ENCODE measurements at places on chromosomes 3 and 15. TPM values are rescaled to one million over a fixed set of nuclear protein-coding genes. Genes with fewer than 3 reads are reported as not detected.

EOMES gene
- not detected for total RNA-seq

GNL3 gene
- 111 TPM for total RNA-seq

TRMT10C gene
- total RNA-seq = 25.0 TPM

- no peak for DNase-seq
Measured at GRCh38 chr3:154496978-154497377, 67.0 kb upstream of the GPR149 start.

GRCh38 chr3:28077572-28077971 lies 163.8 kb upstream of the CMC1 start:
- DNase-seq = no peak

GJD2 gene
- total RNA-seq = not detected

GRCh38 chr3:121592856-121593702 lies at the start of gene FBXO40:
FBXO40 (plus strand) TSS chr3:121593379; CDS start chr3:121620576, 27,197 bp downstream.
- no peak for DNase-seq

GRCh38 chr15:59996298-59997041 lies 7.6 kb upstream of the FOXB1 start:
- peak; percentile 21 for DNase-seq

LAMB2 gene
- 450 TPM for total RNA-seq

DNA sequence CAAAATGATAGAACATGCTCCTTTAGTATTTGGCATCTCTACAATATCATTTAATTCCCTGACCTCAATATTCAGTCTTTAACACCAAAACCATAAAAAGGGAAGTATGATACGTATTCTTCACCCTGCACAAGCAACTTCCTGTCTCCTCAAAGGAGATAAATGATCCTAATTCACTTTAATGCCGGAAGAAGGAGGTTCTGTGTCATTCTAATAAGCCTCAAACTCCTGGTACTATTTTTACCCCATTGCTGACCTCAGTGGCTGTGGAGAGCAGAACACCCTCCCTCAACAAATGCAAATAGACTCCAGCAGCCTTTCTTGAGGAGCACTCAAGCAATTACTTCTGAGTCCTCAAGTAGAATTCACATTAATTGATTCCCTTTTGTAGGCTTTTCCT lies 173.3 kb downstream of the TMEM108 start:
- DNase-seq = no peak

GRM2 gene
- total RNA-seq = not detected

ATG3 gene
- 67.2 TPM for total RNA-seq

- no peak for DNase-seq
Measured at GRCh38 chr15:93656041-93656440, 567.0 kb upstream of the RGMA start.

STRIT1 gene
- total RNA-seq = not detected

GRCh38 chr3:16373341-16373946 lies 108.4 kb downstream of the OXNAD1 start:
- DNase-seq = no peak

GRCh38 chr3:23856286-23856685 lies 50.5 kb downstream of the UBE2E1 start:
- no peak for DNase-seq

- DNase-seq = peak; percentile 63
Measured at GRCh38 chr3:127632035-127632820, 3.2 kb downstream of the PODXL2 start.

- DNase-seq = peak; percentile 59
Measured at GRCh38 chr15:38520035-38520434, 44.6 kb downstream of the RASGRP1 start.

GBE1 gene
- 184 TPM for total RNA-seq

DNA sequence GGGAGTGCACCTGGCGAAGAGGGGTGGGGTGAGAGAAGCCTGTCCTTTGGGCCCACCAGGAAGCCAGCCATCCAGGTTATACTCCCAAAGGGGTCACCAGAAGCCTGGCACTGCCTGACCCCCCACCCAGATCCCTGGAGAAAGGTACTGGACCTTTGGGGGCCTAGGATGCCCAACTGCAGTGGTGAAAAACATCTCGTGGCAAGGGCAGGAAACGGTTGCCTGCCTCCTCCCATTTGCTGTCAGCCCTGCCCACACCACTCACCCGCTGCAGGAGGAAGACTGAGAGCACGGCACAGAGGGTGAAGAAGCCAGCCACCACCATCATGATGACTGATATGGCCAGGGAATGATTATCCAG lies 2.2 kb upstream of the ULK3 start:
- no peak for DNase-seq

GRCh38 chr15:73621286-73621826 lies 11.8 kb downstream of the NPTN start:
- DNase-seq = no peak

HIGD2B gene
- total RNA-seq = not detected

OR4M2 gene
- not detected for total RNA-seq

DNA sequence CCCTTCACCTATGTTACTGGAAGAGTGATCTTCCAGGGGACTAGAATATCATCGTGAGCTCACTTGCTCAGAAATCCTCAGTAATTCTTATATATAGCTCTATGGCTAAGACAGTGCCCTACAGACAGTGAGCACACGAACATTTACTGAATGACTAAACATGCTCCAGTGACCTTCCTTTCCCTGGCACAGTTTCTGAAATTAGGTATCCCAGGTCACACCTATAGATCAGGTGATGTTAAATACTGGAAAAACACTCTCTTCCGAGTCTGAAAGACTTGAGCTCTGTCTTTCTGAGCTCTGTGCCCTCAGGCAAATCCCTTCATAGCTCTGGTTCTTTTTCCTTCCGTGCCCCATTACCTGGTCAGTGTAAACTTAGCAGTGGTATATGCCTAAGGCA lies 239.4 kb upstream of the LRIG1 start:
- DNase-seq = no peak

AP2M1 gene
- 375 TPM for total RNA-seq

DNA sequence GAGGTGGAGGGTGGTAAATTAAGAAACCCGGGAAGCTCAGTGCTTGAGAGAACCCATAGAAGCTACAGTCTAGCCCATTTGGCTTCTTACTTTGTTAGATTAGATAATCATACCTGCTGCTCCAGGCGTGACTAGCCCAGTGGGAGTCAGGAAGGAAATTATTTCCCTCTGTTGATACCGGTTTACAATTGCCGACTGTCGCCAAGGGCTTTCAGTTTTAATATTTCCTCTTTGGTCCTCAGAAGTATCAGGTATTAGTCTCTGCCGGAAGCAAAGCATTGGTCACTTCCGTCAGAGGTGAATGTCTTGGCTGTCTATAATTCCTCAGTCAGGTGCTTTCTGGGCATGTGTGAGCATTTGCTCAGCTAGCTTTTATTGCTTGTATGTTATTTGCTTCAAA lies 75.2 kb downstream of the LPP start:
- no peak for DNase-seq

STRC gene
- under 0.01 TPM for total RNA-seq

GRCh38 chr15:55661428-55661827 lies 73.3 kb upstream of the PYGO1 start:
- no peak for DNase-seq

P4HTM gene
- total RNA-seq = 31.8 TPM

- peak; percentile 42 for DNase-seq
Measured at GRCh38 chr3:193805448-193805847, 212.4 kb downstream of the OPA1 start.

DNA sequence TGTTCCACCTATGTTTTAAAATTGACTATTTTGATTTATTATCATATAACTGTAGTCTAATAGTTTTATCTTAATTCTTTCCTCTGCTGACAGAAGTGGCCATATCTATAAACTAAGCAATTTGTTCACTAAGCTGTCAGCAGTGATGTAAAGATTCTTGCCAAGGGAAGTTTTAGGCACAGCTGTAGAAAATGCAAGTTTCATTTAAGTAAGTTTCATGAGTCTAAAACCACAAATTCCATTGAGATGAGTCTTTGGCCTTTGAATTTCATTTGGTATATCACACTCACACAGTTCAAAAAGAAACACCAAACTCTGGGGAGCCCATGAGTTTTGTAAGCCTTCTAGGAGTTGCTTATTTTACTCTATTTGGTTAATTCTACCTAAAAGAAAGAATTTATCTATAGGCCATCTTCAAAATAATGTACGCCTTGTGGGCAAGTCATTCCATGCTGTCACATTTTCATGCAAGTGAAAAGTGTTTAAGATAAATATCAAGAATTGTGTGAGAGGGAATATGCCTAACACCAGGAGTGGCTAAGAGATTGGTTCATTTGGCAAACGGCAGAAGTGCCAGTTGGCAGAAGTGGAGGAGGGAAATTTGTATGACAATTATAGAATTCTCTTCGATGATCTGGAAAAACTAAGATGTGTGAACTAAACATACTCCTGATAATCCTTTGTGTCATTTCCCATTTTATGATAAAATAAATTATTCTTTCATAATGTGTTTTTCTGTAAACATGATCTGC lies 292.9 kb downstream of the ZIC4 start:
- DNase-seq = no peak

DNA sequence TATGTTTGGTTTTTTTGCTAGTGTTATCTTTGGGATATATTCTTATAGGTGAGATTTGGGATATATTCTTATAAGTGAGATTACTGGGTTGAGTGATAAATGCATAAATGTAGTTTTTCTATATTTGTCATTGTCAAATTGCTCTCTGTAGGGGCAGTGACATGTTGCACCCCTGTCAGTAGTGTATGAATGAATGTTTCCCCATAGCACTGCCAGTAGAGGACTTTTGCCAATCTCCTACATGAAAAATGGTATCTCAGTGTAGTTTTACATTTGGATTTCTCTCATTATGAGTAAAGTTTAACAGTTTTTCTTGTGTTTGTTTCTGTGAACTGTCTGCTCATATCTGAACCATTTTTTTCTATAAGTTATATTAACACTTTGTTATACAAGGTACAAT lies 13.6 kb downstream of the U2SURP start:
- no peak for DNase-seq

RCN2 gene
- total RNA-seq = 54.8 TPM

- DNase-seq = no peak
Measured at GRCh38 chr15:72009222-72009621, 108.7 kb downstream of the MYO9A start.

FGF12 gene
- not detected for total RNA-seq

HAUS2 gene
- total RNA-seq = 18.5 TPM

DNA sequence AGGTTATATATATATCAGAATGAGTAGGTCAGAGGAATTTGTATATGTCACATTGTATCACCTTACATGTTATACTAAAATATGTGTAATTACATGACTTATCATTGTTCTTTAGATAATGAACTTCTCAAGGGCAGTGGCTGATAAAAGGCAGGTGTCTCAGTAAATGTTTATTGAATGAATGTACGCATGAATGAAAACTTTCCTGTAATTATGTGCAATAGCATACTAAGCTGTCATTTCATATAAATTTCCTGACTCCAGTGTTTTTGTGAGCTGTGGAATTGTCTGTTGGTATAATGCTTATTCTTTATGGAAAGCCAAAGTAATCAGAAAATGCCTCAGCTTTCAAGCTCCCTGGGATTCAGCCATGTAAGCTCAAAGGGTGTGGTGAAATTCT lies 4.2 kb downstream of the TBC1D23 start:
- no peak for DNase-seq

DNA sequence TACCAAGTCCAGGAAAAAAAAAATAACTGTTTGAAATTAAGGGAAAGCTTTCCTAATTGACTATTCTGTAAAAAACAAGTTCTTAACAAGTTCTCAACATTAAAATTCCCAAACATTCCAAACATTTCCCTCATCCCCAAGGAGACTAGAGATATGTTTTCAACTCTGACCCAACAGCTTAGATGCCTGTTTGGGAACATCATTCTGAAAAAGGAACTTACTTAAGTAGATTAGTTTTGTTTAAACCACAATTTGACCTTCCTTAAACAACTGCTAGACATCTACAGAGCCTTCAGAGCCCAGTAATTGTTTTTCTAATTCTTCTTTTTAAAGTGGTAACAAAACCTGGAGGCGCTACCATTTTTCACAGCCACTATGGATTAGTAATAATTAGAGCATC lies 12.8 kb downstream of the UBR1 start:
- no peak for DNase-seq

- no peak for DNase-seq
Measured at GRCh38 chr3:133754455-133754854, 8.3 kb downstream of the TF start.

DNA sequence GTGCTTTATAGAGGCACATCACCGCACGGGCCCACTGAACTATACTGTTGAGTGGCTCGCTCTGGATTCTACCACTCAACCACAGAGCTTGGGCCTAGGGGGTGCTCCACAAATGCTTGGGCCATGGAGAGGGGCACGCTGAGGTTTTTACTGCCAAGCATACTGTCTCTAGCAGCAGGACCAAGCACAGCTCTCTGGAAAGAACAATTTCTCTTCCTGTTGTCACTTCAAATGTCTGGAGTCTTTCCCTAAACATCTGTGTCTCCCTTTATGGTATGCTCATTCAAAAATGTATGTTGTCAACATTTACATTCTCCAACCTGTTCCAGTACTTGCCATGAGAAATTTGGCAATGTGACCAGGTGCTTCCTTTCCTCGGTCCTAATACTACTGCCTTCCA lies 114.7 kb upstream of the TPM1 start:
- no peak for DNase-seq

DNA sequence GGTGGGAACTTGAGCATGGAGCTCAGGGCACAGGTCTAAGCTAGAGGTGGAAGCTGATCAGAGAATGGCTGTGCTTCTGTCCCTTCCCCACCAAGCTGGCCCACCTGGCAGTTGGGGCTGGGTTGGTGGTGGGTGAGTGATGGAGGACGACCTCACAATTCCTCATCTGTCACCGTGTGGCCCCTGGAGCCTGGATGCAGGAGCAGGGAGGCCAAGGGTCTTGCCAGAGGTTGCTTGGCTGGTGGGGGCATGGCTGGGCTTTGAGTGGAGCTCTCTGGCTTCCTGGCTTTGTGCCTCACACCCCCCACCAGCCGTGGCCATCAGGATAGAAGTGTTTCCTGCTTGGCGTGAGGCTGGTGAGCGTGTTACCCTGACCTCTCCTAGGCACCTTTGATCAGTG lies 36.0 kb downstream of the FBLN2 start:
- peak; percentile 62 for DNase-seq

LRRC3B gene
- not detected for total RNA-seq

NDUFB4 gene
- 40.7 TPM for total RNA-seq

GRCh38 chr3:43062040-43062563 lies 43.8 kb downstream of the POMGNT2 start:
- no peak for DNase-seq

GRCh38 chr3:44330444-44330843 lies 8.1 kb upstream of the TCAIM start:
- DNase-seq = peak; percentile 38

- DNase-seq = peak; percentile 89
Measured at GRCh38 chr15:40500568-40501330, 30.0 kb downstream of the CHST14 start.

DNA sequence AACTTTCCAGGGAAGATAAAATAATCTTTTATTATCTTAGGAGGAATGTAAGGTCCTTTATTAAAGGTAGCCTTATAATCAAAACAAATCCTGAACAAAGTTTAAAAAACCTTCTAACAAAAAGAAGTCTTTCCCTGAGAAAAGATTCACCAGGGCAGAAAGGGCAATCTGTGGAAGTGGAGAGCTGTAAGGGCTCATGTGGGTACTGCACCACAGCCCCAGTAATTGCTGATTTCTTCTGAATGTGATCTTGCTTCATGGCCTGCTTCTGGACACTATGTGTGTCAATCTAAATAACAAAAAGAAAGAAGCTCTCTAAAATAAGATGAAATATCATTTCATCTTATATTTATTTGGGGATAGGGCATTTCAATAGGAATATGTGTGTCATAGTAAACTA lies 1501.6 kb downstream of the OTOL1 start:
- no peak for DNase-seq
